Stimulated activated CD4-positive, alpha-beta T cell treated with anti-CD3 and anti-CD28 coated beads, Interleukin-4, amount 100 ng/mL, for 1 hour (primary cell): ENCODE measurements at places on chromosomes 7 and 10.

DNA sequence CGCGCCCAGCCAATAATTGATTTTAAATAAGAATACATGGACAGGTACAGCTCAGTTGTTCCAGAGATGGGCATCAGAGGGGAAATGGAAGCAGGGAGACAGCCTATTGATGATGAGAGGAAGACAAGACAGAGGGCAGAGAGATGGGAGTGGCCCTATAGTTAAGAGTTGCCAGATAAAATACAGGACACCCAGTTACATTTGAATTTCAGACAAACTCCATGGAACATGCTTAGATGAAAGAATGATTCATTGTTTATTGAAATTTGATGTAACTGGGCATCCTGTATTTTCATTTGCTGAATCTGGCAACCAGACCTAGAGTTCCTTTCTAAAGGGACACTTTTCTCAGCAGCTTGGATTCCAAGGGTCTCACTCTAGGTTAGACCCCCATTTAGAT, 341.1 kb downstream of the FRMD4A start:
- no peak for DNase-seq

DNA sequence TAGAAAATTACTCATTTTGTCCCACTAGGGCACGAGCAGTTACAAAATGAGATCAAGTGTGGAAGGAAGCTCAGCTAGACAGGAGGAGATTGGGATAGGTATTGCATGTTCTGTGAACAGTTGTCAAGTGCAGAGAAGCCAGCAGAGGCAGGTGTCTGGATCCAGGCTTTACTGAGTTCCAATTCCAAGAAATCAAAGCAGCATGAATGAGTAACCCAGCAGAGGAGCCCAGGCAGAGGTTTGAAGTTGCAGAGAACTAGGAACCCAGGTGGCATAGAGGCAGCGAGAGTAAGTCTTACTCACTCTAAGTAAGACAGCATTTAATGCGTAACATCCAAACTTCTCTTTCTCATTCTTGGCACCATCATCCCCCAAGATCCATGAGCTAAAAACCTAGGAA, 11.8 kb downstream of the MRC1 start:
- DNase-seq, result no peak

GRCh38 chr10:77456414-77456813, 181.2 kb downstream of the KCNMA1 start:
- DNase-seq, result no peak

DNA sequence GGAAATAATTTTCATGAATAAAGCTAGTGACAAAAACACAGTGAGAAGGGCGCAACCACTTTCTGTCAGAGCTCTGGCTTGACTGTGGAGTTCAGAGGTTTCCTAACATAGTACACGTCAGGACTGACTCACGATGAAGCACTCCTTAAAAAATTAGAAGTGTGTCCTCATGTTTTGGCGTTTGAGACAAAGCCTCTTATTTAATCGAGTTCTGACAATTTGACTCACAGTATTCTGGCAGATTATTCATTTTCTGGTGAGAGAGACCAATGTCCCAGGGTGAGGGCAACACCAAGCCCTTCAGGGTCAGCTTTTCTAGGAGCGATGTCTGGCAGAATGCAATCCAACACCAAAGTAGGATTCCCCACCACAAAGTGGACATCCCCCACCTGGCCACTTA, 108.7 kb downstream of the DIP2C start:
- DNase-seq, result no peak

DNA sequence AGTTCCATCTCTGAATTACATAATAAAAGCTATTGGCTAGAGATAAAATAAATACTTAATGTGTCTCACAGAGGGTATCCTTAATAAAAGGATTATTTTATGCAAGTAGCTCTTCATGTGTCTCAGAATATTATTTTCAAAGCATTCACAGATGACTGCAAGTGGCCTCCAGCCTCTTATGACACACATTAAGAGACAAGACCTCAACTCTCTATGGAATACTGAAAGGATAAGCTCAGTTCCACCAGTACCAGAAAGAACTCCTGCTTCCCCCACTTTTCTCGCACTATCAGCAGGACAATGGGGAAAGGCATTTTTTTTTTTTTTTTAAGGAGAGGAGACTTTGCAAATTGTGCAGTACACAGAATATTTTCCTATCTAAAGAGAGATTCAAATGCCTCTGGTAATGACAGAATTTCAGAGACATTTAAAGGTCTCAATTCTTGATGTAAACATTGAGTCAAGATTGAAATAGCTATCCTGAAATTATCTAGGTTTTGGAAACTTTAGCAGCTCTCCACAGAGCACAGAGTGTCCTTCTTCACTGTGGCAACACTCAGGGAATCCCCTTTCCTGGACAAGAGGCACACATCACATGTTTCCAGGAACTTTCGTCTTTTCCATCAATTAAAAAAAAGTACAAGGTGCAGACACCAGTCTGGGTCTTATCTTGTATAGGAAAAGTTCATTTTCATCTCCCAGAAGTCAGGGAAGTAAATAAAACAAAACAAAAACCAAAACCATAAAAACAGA, 122.0 kb upstream of the ANK3 start:
- DNase-seq, result no peak

DNA sequence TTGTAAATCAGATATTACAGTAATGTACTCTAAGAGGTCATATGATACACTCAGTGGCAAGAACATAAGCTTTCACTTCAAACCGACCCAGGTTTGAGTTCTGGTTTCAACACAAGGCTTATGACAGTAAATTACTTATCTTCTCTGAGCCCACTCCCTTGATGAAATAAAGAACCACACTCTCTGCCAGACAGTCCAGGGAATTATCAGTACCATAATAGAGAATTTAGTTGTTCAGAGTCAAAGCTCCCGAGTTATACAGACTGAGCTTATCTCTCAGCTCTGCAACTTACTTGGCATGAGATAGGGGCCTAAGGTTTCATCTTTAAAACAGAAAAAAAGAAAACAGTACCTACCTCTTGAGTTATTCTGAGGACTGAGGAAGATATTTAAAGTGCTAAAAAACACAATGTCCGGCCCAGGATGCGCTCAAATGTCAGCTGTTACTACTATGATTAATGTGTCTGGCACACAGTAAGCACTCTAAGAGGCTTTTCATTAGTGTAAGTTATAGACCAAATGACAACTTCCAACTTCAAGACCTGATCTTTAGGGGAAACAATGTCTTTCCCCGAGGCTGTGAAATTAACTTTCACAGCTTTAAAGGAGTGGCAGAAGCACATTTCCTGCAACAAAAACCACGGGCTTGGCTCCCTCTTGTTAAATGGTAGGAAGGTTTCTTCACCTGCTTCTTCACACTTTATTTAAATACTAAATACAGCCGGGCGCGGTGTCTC, 38.1 kb downstream of the UBE2H start:
- no peak for DNase-seq

GRCh38 chr10:93757801-93758507, at the start of gene LGI1:
LGI1 (plus strand) TSS chr10:93757936; CDS start chr10:93758145, 209 bp downstream.
- no peak for DNase-seq

GRCh38 chr10:76303682-76304316, 872.4 kb downstream of the LRMDA start:
- no peak for DNase-seq

DNA sequence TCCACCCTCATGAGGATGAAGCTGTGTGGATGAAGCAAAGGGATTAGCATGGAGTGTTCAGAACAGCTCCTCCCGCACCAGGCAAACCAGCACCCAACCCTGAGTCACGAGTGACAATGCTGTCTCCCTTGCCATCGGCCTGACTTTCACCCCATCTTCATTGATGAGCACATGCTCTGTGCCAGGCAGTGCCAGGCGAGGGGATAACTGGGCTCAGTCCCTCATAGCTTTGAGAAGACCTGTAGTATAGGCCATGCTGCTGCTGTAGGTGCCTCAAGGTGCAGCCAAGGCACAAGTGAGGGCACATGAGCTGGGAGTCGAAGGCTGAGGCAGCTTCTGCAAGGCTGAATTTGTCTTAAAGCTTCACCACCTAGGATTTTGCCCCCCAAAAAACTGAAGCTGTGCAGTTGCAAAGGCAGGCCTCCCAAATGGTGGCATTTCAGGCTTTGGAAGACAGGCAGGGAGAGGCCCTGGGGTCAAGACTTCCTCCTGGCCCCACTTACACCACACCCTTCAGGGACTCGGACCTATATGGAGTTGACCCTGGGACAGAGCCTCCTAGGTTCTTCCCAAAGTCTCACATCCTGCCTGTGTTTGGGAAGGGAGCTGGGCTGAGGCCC, 54.2 kb upstream of the GDF10 start:
- no peak for DNase-seq

GRCh38 chr10:62278441-62278910, 9.8 kb upstream of the RTKN2 start:
- no peak for DNase-seq

DNA sequence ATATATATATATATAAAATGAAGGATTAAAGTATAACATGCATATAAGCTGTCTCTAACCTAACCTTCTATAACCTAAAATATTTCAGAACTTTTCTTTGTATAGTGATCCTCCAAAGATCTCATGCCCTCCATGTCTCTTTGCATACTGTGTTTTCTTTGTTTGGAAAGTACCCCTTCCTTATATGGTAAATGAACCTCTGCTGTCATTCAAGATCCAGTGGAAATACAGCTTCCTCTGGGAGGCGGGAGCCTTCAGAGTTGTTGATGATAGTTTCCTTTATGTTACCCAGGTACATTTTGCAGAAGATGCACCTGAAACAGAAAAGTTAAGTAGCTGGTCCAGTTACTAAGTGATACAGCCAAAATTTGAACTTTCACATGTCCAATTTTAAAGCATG, 233.3 kb upstream of the FOXP2 start:
- DNase-seq, result no peak

- DNase-seq, result no peak
These were observed 134.5 kb downstream of the WNT2 start for GRCh38 chr7:117188376-117188775.

DNA sequence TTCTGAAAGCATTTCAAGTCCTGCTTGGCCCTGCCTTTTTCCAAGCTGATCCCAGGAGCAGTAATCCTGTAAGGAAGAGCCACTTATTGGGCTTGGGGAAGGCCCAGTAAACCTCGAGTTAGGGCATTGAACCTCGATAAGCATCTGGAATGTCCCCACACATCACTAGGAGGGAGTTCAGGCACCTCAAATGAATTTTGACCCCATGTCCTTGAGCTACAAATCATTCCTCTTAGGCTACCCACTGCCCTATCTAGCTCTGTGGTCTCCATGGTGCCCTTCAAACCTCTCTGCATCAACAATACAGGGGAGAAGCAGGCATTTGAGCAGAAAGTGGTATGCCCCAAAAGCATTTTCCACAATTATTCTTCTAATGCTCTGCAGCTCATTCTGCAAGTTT, 33.7 kb downstream of the ZNF503 start:
- no peak for DNase-seq

GRCh38 chr10:33661580-33662336, 327.3 kb upstream of the NRP1 start:
- no peak for DNase-seq

DNA sequence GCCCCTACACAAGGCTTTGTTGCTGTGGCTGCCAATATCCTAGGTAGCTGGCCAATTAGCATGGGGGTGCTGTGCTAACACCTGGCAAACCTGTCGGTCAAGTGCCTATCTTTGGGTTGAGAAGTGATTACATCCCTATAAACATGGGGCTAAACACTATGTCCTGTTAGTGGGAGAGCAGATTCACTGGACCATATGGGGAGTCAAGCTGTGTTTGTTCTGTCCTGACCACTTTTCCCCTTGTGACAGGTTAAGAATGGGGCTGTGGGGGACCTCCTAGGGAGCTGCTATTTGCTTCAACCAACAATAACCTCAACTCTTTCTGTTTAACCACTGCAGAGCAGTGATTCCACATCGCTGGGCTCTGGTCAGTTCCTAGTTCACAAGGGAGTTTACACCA, 151.5 kb upstream of the AOAH start:
- DNase-seq, result no peak

DNA sequence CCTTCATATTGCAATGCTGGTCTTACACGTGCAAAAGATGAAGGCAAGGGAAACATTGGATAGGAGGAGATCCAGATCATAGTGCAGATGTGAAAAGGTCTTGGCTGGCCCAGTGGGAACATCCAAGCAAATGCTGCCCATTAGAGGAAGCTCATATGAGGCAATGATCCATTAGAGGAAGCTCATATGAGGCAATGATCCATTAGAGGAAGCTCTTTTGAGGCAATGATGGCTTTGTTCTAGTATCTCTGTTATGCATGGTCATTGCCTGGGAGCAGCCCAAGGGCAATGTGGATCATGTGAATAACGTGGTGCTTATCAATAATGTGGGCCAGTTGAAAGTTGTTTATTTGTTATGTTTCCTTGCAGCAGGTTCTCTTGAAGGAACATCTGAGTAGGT, 37.8 kb downstream of the STEAP4 start:
- no peak for DNase-seq

DNA sequence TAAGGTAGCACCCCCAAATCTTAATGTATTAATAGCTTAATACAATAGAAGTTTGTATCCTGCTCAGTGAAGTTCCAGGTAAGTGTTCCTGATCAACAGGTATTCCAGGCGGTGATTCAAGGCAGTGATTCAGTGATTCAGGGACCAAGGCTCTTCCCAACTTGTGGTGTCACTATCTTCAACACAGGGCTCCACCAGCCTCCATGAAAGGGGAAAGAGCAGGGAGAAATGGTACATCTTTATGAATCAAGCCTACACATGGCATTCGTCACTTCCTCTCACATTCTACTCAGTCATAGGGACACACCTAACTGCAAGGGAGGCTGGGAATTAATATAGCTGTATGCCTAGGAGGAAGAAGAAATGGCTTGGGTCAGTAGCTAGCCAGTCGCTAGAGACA, 5.1 kb downstream of the GOLGA7B start:
- no peak for DNase-seq
